ENCODE measurements at places on chromosomes 6 and 20.

DNA sequence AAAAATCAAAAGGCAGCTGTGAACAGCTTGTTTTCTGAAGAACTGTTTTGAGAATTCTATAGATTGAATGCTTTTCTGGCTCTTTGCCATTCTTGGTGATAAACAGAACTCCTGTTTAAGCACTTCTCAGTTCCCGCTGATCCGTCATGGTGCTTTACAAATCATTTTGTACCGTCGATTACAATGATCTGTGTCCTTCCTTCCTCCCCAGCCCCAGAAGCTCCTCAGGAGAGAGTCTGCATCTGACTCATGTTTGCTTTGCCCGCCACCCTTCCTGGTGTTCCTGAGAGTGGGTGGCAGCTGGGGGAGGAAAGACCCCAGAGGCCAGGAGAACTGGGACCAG lies 538.6 kb upstream of the MARCKS start:
- DNase-seq = no peak

DNA sequence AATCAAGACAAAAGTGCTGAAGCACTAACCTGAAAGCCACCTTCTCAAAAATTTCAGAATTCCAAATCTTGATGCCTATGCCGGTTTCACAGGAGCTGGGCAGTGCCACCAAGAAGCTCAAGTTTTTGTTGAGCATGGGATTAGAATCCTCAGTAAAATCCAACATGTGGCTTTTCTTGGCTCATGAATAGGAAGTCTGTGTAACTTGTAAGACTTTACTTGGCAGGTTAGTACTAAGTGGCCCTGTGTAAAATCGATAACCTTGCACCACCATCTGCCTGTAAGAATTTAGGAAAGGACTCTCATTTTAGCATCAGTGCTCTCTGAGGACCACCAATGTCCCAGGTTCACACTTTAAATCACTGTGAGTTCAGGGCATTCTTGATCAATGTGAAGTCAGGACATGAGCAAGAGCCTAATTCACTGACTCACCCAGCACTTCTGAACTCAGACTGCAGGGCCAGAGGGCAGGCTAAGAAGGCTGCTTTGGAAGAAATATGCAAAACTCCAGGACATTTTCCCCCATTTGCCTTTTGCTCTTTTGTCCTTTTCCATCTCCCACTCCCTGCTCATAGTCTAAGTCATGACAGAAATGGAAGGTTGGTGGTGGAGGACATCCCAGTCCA lies 113.2 kb downstream of the EDN1 start:
- no peak for DNase-seq

DNA sequence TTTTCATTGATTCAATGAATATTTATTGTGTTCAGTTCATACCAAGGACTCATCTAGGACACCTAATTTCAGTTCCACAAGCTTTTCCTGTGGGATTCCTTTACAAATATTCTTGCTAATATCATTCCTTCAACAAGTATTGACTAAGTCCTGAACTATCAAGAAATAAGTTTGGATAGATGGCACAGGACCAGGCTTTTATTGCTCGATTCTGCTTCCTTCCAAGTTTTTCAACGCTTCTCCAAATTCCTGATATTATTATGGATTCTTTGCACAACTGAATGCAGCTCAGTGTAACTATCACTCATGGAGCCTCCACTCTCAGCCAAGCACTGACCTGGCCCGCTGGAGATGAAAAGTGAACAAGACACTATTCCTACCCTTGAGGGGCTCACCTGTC lies 32.7 kb upstream of the COL21A1 start:
- no peak for DNase-seq

DNA sequence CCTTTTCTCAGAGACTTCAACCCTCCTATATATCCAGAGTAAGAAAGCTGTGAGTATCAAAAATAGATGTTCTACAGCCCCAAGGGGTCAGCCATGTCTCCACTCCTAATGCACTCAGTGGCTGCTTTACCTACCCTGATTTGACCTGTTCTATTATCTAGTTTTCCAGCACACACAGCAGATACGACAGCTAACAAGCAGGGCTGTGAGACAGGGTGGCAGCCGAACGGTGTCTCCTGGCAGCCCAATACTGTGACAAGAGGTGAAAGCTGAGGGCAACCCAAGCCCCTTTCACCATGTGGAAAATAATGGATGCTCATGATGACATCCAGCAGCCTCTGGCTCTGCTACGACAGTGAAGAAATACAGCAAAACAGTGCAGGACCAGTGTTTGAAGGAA lies 67.9 kb downstream of the KIF13A start:
- DNase-seq = no peak

- DNase-seq = no peak
These were observed 88.7 kb upstream of the NAA20 start for GRCh38 chr20:19928328-19929011.

DNA sequence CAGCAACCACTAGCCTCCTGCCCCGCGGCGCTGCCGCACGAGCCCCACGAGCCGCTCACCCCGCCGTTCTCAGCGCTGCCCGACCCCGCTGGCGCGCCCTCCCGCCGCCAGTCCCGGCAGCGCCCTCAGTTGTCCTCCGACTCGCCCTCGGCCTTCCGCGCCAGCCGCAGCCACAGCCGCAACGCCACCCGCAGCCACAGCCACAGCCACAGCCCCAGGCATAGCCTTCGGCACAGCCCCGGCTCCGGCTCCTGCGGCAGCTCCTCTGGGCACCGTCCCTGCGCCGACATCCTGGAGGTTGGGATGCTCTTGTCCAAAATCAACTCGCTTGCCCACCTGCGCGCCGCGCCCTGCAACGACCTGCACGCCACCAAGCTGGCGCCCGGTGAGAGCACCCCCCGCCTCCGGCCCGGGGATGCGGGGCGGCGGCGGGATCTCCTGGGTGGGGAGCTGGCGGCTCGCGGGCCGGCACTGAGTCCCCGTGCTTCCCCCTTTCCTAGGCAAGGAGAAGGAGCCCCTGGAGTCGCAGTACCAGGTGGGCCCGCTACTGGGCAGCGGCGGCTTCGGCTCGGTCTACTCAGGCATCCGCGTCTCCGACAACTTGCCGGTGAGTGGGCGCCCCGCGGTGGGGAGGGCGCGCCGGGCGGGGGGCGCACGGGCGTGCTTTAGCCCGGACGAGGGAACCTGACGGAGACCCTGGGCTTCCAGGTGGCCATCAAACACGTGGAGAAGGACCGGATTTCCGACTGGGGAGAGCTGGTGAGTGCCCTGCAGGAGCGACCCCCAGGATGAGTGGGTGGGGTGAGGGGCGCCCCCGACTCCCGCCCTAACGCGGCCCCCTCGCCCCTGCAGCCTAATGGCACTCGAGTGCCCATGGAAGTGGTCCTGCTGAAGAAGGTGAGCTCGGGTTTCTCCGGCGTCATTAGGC lies 585 bp downstream of the PIM1 start:
- DNase-seq = peak; percentile 46

DNA sequence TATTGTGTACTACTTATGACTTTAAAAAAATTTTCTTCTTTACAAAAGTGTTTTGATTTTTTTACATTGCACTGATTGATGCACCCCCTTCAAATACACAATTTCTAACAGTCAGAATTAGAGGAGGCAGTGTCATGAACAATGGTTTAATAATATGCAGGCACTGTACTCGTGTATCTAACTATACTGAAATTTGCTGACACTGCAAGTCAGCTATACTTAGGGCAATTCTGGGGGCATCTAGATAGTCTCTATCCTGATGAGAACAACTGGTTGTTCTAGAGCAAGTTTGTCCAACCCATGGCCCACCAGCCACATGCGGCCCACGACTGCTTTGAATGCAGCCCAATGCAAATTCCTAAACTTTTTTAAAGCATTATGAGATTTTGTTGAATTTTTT lies 375.6 kb downstream of the BCKDHB start:
- no peak for DNase-seq

DNA sequence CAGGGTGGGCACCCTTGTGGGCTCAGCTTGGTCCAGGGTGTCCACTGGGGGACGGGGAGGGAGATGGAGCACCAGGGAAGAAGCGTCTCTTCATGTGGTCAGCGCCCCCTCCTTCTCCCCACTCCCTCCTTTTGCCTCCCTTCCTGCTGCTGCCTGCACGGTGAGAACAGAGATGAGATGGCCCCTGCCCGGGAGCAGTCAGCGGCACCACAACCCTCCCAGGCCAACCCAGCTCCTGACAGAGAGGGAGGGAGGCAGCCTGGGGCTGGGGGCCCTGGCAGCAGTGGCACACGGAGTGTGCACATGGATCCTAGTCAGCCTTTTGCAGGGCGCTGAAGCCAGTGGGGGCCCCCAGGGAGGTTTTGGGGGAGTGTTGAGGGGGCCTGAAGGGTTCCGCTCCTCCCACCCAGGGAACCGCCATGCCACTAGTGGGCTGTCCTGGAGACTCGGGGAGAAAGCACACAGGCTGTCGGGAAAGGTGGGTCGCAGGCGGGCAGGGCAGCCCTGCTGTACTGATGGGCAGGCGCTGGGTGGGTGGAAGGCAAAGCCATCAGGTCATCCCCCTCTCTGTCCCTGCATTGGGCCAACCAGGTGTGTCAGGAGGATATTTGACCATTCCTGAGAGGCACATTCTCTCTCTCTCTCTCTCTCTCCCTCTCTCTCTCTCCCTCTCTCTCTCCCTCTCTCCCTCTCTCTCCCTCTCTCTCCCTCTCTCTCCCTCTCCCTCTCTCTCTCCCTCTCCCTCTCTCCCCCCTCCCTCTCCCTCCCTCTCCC lies 94.3 kb upstream of the BHLHE23 start:
- DNase-seq = peak; percentile 1

DNA sequence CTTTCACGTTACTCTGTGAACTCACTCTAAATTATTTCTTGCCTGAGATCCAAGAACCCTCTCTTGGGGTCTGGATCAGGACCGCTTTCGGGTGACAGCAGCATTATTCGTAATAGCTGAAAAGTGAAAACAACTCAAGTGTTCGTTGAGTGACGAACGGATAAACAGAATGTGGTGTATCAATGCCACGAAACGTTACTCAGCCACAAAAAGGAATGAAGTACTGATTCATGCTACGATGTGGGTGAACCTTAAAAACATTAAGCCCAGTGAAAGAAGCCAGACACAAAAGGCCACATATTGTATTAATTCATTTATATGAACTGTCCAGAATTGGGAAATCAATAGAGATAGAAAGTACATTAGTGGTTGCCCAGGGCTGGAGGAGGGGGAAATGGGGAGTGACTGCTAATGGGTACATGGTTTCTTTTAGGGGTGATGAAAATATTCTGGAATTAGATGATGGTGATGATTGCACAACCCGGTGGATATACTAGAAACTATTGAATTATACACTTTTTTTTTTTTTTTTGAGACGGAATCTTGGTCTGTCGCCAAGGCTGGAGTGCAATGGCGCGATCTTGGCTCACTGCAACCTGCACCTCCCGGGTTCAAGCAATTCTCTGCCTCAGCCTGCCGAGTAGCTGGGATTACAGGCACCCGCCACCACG lies 8.4 kb downstream of the PTGIS start:
- DNase-seq = no peak

GRCh38 chr20:44208770-44209169 lies 1.8 kb downstream of the OSER1 start:
- DNase-seq = no peak

GRCh38 chr6:31920811-31921210 lies 6.7 kb upstream of the C2 start:
- DNase-seq = no peak

- DNase-seq = no peak
These were observed 431.9 kb upstream of the GJE1 start for GRCh38 chr6:141700819-141701218.

- DNase-seq = no peak
These were observed 12.7 kb downstream of the TRIM31 start for GRCh38 chr6:30100154-30100553.

GRCh38 chr6:49618257-49618656 lies 18.4 kb downstream of the RHAG start:
- DNase-seq = no peak

GRCh38 chr20:48189181-48189580 lies 403.9 kb upstream of the SULF2 start:
- DNase-seq = no peak

GRCh38 chr20:54668271-54669039 lies 193.1 kb downstream of the DOK5 start:
- DNase-seq = peak; percentile 8

GRCh38 chr20:36614781-36615557 lies 9.4 kb downstream of the RAB5IF start:
- no peak for DNase-seq

DNA sequence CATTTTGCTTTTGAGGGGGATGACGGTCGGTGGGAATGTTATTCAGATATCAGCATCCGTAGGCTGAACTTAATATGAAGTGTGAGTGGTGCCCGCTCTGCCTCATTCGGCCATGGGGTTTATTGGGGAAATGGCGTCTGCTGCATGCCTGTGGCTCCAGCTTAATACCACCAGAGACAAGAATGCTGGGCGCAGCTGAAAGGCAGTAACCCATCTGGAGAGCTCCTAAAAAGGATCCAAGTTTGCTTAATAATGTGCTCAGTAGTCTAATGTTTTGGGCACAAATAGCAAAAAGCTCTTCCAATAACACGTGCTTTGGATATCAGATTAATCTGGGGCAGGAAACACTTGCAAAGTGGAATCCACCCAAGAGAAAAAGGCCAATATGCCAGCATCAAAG lies 273.0 kb upstream of the TAB2 start:
- no peak for DNase-seq

GRCh38 chr20:25692499-25692898 lies 4.2 kb downstream of the ZNF337 start:
- DNase-seq = no peak

- no peak for DNase-seq
These were observed 198.2 kb downstream of the ERMARD start for GRCh38 chr6:169949511-169950097.

- no peak for DNase-seq
These were observed 4.4 kb upstream of the KCNS1 start for GRCh38 chr20:45105317-45105716.

- DNase-seq = peak; percentile 5
These were observed 214.9 kb downstream of the ZFAND3 start for GRCh38 chr6:38034274-38034914.

- DNase-seq = no peak
These were observed 57.4 kb downstream of the CHMP4B start for GRCh38 chr20:33868595-33868994.

DNA sequence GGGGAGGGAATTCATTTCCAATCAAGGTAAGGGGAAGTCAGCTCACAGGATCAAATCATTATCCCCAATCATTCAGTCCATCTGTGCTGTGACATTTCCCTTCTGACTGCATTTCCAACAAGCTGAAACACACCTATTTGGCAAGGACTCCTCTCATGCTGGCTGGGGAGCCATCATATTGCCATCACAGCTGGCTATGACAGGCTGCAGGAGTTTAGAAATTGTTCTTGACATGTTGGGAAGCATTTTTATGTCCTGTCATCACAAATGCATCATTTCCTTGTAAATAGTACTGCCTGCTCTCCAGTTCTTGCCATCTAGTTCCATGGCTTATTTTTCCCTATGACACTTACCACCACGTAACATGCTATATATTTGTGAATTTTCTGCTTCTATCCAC lies 113.9 kb upstream of the TMEM170B start:
- DNase-seq = no peak

DNA sequence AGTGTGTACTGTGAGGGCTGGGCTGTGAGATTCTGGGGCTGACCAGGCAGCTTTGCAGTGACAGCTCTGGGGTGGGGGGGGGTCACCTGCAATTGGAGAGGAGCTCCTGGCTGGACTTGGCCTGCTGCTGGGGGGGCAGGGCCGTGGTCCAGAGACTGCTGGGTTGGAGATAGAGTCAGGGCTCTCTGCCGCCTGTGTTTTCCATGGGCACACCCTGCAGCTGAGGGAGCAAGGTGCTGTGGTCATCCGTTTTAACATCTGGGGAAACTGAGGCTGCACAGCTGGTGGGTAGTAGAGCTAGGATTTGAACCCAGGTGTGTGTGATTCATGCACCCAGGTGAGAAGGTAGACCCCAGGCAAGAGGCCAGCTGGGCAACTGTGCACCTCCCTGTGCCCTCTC lies 7.3 kb downstream of the DLGAP4 start:
- no peak for DNase-seq

Data from CD4-positive, alpha-beta T cell treated with Interleukin-21 for 1 hour (primary cell).